ENCODE measurements at places on chromosomes 7 and 10.

DNA sequence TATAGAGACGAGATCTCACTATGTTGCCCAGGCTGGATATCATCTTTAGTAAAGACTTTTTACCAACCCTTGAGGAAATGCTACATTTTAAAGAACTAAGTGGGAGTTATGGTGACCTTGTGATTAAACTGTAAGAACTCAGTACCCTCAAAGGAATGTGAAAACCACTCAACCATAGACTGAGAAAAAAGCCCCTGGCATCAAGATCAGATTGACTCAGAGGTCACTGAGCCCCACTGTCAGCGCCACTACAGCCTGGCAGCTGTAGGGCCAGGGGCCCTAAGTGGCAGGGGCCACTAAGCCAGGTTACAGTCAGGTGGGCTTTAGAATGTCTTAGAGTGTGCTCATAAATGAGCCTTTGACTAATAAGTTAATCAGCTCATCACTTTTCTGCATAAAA lies 55.9 kb downstream of the APBB1IP start:
- no peak for DNase-seq

- peak; percentile 49 for DNase-seq
Observed at GRCh38 chr7:10703981-10704380, 269.7 kb upstream of the PHF14 start.

- DNase-seq = no peak
Observed at GRCh38 chr7:83646027-83646426, 2.9 kb downstream of the SEMA3E start.

DNA sequence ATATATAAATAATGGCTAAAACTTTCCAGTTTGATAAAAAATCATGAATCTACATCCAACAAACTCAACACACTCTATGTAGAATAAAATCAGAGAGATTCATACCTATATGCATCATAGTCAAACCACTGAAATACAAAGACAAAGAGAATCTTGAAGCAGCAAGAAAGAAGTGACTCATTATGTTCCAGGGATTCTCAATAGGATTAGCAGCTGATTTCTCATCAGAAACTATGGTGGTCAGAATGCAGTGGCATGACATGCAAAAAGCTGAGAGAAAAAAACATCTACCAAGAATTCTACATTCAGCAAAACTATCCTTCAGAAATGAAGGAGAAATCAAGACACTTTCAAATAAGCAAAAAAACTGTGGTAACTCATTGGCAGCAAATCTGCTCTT lies 187.4 kb downstream of the RNLS start:
- DNase-seq = peak; percentile 22

DNA sequence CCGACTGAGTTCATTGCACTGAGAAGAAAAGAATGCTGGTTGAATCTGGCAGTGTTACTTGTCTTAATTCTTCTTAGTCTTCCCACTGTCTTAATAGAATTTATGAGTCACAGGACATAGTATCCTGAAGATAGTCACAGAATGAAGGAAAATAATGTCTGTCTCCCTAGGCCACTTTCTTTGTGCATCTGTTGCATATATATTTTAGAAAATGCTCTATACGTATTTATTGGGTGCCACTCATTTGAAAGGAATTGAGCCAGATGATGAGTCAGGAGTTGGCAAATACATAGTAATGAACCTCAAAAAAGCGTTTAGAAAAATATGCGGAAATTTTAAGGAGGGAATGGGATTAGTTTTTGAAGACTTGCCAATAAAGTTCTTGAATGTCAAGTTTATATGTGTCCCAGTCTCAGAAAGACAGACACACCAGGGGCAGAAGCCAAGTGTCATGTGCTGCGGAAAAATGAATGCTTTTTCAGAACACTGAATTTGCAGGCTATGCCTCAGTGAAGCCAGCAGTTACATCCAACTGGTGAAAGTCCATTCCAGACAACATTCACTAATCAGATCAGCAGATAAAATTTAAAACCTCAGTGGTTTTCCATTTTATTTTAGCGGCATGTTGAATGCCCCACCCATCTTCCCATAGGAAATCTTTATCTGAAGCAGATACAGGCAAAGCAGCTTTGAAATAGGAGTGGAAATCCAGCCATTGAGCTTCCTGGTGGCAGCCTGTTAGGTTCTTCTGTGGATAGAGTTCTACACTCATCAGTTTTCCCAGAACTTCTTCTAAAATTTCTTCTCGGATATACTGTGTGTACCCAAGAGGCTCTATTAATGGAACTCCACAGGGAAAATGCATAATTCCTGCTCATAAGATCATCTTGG lies 308.4 kb downstream of the BICC1 start:
- DNase-seq = peak; percentile 88

- peak; percentile 73 for DNase-seq
Observed at GRCh38 chr7:74502216-74502891, 48.6 kb downstream of the GTF2IRD1 start.

GRCh38 chr7:98802781-98803110 lies 67.1 kb downstream of the TMEM130 start:
- DNase-seq = no peak

DNA sequence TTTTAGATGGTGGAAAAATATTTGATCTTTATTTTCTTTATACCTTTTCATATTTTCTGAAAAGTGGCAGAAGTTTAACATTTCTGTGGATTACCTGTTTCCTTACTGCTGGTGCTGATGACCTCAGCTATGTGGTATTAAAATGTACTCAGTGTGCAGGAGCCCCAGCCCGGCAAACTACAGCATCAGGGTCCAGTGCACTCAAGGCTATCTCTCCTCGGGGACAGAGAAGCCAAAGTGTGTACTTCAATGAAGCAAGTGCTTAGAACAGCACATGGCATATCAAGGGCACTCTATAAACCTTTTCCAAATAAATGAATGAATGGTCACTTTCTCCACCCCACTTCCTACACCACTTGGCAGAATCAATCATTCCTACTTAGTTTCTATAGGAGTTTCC lies 111.8 kb downstream of the HIP1 start:
- no peak for DNase-seq

DNA sequence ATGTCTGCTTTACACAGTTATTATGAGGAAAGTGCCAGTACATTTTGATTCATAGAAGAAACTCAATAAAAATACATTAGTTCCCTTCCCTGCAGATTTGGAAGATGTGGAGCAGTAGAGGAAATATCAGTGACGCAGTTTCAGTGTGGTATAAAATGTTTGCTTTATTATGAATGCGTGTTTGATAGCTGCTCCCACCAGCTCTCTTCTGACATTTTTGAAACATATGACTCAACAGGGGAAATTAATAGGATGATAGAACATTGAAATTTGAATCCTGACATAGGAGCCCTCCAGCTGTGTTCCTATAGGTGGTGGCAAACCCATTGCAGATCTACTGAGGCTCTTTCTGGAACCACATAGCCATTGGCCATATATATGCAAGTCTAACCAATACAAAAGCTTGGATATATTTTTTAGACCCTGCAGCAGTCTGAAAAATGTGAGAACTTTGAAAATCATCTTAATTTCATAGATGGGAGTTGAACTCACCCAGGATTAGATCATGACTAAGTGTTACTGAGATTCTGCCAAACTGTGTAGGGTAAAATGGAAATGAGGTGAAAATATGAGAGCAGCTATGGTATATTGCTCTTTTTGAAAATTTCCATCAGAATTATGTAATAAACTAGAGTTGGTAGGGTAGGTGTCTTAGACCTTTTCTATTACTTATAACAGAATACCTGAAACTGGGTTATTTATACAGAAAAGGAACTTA lies 47.8 kb downstream of the BZW2 start:
- no peak for DNase-seq
